Stimulated activated CD4-positive, alpha-beta T cell treated with anti-CD3 and anti-CD28 coated beads, Interleukin-15, amount 100 ng/mL, for 1 hour (primary cell): ENCODE measurements at places on chromosomes 11 and 22.

DNA sequence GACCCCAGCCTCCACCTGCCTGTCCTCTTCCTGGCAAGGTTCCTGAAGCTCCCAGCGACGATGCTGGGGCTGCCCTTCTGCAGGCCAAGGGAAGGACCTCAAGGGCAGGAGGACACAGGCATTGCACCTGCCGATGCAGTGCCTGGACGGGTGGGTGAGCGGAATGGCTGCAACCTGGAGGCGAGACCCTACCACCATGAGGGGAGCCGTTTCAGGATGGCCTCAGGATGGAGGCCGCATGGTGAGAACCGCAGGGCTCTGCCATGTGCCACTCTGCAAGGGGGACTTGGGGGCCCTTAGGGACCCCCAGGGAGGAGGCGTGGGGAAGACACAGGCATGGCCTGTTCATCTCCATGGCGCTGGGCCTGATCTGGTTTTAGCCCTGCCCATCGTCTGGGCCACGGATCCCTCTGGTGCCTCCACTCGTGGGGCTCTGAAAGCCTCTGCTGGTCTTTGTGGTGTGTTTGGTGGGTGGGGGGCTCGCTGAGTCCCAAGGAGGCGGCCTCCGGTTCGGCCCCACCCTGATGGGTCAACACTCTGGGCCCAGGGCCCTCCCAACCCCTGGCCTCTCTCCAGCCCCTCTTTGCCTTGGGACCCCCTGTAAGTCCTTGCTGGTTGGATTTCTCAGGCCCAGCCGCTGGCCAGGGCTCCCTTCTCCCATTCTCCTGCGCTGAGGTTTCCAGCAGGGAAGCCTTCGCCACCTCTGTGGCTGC is 1.3 kb upstream of the LSP1 start:
- no peak for DNase-seq

DNA sequence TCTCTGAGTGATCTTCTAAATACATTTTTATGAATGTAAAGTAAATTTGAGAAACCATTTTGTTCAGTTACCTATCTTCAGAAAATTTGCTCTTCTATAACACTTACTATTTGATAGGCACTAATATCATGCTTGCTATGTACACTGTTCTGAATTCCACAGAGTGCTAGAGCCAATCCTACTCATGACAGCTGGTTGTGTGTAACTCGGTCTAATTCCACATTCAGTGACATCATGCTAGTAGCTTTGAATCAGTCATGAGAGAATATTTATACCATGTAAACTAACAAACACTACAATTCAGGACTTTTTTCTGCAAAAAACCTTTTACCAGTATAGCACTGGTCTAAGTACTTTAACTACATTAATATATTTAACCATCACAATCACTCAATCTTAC is 902.9 kb downstream of the DLG2 start:
- no peak for DNase-seq

GRCh38 chr11:2728128-2728662 is 28.4 kb upstream of the KCNQ1OT1 start:
- DNase-seq = no peak

DNA sequence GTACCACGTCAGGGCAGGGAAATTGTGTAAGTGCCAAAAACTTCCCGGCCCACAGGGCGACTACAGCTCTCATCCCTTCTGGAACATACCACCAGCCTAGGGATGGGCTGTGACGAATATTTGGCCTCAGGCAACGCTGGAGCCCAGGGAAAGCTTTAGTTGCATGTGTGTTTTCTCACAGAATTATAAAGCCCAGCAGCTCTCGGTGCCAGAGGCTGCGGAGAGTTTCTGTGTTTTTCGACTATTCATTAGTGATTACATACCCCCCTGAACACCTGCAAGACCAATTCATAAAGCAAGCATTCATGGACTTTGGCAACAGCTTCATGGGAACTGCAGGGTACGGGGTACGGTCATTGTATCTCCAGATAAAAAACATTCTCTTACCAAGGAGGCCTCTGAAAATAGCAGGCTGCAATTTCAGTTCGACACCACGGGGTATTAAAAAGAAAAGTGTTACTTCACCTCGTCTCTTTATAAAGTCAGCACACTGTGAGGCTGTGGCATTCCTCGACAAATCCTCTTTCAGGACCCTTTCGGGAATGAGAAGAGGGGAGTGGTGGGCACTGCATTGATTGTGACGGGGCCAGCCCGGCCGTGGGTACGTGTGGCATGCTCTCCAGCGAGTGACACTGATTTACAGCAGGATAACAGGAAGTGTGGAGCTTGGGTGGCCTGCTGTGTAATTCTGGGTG is 243.6 kb upstream of the SORL1-AS1 start:
- no peak for DNase-seq

DNA sequence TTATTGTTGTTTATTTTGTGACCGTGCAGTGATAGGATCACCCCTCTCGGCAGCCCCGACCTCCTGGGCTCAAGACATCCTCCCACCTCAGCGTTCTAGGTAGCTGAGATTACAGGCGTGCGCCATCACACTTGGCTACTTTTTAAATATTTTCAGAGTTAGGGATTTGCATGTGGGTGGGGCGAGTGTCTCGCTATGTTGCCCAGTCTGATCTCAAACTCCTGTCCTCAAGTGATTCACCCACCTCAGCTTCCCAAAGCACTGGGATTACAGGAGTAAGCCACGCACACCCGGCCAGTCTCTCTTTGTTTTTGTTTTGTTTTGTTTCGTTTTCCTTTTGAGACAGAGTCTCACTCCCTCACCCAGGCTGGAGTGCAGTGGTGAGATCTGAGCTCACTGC is 1.2 kb upstream of the INTS5 start:
- no peak for DNase-seq

DNA sequence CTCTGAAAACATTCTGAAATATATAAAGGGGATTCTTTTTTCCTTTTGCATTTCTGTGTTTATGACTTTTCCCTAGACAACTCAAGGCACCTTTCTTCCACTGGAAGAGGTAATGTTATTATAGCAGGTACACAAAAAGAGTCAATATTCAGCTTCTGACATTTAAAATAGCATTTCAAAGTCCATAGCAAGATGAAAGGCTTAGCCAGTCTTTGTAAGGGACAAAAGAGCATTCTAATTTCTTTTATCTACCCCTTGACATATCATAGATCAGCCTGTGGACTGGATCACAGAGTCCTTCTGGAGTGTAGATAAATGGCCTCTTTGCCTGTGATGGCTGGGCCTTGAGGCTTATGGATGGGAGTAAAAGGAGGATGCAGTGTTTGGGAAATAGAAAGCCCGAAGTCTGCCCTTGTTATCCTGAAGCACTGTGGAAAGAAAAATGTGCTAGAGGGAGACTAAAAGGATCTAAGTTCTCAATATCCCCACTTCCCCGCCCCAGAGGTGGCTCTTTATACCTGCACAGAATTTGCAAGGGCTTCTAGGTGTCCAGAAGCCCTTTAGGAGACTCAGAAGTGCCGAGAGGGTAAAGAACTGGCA is 1.6 kb upstream of the HEPACAM start:
- DNase-seq = no peak

GRCh38 chr11:2375964-2376551 is 1.1 kb upstream of the CD81 start:
- no peak for DNase-seq

DNA sequence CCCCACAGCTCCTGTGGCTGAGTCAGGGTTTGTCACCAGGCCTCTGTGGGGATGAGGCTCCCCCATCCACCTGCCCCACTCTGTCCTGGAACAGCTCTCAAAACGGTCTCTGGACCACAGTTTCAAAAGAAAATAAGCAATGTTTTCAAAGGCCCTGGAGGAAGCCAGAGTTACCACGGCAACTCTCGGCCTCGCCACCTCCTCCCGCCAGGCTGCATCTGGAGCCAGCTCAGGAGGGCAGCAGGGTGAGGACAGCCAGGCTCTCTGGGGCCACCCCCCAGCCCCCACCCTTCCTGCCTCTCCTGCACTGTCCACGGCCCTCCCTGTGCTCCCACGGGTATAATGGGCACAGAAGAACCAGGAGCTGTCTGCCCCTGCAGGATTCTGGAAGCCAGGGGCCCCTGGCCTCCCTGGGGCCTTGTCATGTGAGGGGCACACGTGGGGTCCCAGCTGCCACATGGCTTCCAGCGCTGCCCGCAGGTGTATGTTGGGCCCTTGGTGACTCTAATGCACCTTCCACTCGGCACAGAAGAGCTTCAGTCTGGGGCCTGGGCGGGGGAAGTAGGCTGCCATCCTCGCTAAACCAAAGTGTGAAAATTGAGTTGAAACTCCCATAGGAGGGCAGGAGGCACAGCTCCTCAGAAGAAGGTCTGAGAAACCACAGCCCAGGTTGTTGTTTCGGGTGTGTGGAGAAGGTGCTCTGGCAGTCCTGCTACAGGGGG is 10.3 kb downstream of the CD81 start:
- DNase-seq = no peak

DNA sequence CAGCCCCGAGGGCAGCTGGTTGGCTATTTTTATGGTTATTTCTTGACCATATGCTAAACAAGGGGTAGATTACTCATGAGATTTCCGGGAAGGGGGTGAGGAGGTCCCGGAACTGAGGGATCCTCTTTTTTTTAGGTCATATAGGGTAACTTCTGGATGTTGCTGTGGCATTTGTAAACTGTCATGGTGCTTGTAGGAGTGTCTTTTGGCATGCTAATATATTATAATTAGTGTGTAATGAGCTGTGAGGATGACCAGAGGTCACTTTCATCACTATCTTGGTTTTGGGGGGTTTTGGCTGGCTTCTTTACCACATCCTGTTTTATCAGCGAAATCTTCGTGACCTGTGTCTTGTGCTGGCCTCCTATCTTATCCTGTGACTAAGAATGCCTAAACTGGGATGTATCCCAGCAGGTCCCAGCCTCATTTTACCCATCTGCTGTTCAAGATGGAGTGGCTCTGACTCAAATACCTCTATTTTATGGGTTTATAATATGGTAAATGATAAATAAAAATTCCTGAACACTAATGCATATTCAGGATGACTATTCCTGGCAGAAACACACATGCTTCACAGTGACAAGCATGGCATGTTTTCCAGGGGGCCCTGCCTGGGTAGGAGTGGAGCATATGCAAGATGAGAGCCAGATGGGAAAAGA is 11.2 kb downstream of the KREMEN1 start:
- DNase-seq = no peak

DNA sequence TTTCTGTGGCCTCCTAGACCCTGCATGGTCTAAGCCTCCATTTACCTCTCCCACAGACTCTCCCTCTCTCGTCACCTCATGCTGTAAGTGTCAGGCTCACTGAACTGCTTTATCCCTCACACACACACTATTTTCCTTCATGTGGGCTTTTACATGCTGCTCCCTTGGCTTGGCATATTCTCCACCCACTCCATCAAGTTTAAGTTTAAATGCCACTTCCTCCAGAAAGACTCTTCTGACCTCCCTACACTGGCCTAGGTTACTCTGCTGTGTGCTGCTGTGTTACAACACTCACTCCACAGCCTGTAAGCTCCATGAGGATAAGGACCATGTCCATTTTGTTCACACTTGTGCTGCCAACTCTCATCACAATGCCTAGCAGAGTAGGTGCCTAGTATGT is 2.5 kb downstream of the DCHS1 start:
- no peak for DNase-seq

DNA sequence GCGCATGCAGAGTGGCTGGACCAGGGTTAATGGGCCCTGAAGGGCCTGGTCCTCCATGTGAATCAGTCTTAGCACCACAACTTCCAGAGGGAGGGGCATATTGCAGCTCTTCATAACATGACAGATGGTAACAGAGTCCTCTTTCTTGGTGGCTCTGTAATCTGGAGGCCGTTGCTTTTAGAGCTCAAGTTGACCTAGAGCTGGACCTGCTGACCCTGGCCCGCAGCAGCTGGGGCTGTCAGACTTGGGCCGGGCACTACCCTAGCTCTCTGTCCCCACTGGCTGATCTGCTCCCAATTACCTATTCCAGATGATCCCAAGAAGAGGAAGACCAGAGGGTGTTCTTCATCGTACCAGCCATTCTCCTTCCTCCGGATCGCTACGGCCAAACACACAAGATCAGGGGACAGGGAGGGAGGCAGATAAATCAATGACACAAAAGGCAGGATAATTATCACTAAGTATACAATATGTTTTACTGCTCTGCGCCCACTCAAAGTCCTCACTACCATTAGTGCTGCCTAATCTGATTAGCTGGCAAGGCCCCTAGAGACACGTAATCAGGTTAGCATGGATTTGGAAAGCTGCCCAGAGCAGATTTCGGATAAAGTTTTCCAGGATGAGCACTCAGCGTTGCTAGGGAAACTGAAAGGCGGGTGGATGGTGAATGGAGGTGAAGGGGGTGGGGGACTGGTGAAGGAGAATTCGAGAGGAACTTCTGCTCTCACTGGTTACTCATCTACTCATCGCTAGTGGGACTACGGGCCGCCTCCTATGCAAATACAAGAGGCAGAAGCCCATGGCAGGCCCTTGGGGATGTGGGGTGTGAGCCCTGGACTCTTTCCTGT is 64.5 kb upstream of the PHOX2A start:
- DNase-seq = no peak

DNA sequence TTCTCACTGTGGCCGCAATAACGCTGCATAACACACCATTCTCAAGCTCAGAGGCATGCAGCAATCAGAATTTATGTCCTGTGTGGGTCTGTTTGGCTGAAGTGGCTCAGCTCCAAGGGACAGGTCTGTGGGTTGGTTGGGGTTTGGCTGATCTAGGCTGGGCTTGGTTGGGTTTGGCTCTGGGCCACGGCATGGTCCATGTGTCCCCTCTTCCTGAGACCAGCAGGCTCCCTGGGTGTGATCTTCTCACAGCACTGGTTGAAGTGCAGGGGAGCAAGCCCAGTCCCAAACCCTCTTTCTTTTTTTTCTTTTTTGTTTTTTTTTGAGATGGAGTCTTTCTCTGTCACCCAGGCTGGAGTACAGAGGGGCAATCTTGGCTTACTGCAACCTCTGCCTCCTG is 25.0 kb downstream of the SMIM38 start:
- DNase-seq = no peak

DNA sequence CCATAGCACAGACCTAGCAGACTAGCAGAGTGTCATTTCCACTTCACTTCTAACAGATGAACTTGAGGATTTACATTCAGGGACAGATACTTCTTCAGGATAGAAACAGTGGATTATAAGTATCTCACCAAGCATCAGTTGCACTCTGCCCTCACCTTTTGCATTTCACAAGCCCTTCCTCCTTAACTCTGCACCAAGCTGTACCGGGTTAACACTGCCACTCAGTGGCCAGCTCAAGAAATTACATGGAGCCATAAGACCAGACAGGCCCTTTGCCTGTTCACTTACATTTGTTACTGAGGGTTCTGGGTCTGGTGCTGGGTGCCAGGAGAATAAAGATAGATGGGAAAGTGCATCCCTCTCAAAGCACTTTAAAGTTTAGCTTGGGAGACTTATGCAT is 309.8 kb downstream of the SHANK2 start:
- no peak for DNase-seq

GRCh38 chr11:27471589-27472397 is 797 bp downstream of the LGR4 start:
- peak; percentile 5 for DNase-seq

DNA sequence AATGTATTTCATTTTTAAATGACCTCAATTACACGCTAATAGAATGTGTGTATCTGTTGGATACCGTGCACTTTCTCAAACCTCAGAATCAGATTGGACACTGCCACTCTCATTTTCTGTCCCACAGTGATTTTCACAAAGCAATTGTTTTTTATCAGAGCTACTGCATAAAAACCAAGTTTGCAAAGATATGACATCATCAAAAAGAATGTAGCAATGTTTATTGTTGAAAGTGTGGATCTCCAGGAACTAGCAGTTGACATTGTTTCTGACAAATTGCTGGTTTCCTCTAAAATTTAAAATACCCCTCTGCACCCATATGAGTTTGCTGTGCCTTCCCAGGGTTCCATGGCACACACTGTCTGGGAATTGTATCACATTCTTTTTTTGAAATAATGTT is 362.7 kb upstream of the DDI1 start:
- no peak for DNase-seq
